ENCODE measurements at places on chromosomes 3 and 15.

- no peak for DNase-seq
Observed at GRCh38 chr15:88912500-88912921, 668 bp downstream of the MFGE8 start.

- no peak for DNase-seq
Observed at GRCh38 chr3:177465257-177465642, 268.0 kb upstream of the TBL1XR1 start.

GRCh38 chr15:60914360-60914759, 314.7 kb downstream of the RORA start:
- DNase-seq, result no peak

GRCh38 chr3:71421820-71422566, 161.5 kb downstream of the FOXP1 start:
- DNase-seq, result peak; percentile 68

DNA sequence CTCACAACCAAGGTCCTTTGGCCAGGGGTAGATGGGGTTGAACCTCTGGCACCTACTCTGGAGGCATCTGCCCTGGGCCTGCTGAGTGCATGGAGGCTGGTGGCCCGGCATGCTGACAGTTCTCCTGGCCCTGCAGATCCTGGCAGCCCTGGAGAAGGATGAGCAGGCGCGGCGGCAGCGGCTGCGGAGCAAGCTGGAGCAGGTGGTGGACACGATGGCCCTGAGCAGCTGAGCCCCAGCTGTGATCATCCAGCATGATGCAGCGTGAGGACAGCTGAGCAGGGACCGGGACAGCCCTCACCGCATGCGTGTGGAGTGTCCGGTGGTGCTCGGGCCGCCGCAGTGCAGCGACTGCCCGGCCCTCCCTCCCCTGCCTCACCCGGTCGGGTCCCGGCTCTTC, 50.9 kb downstream of the PLXNA1 start:
- no peak for DNase-seq

DNA sequence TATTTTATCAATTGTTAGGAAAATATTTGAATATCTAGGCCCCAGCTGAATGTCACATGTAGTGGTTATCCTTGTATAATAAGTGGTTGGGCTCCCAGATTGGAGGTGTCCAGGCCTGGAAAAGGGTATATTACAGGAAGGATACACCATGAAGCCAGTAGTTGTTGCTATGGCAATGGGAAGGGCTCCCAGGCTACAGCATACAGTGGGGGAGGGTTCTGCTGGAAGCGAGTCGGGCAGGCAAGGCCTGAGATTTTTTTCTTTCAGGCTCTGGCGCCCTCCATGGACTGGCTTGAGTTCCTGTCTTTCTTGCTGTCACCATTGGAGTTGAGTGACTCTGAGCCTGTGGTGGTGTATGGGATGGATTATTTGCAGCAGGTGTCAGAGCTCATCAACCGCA, 8.9 kb downstream of the ECE2 start:
- peak; percentile 41 for DNase-seq

DNA sequence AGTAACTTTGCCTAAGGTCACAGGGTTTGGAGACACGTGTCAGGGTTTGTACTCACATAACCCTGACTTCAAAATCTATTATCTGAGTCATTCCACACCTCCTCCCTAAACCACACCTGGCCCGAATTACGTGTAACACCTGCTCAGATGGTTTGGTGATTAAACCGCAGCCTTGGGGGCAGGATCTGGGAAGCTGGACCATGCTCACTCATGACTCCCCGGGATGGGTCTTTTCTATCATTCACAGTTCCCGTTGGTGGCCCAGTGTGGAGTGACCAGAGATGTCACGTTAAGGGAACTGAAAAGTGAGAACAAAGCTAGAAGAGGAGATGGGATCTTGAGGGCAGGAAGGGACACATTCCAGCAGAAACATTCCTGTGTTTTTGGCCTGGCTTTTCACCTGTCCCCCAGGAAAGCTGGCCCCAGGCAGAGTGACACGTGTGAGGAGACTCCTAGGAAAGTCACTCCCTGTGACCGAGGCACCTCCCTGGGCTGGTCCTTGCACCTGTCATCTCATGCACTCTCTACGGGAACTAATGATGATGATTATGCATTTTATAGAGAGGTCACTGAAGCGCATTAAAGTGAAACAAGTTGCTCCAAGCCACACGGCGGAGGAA, 75.4 kb upstream of the POMGNT2 start:
- DNase-seq, result peak; percentile 28

DNA sequence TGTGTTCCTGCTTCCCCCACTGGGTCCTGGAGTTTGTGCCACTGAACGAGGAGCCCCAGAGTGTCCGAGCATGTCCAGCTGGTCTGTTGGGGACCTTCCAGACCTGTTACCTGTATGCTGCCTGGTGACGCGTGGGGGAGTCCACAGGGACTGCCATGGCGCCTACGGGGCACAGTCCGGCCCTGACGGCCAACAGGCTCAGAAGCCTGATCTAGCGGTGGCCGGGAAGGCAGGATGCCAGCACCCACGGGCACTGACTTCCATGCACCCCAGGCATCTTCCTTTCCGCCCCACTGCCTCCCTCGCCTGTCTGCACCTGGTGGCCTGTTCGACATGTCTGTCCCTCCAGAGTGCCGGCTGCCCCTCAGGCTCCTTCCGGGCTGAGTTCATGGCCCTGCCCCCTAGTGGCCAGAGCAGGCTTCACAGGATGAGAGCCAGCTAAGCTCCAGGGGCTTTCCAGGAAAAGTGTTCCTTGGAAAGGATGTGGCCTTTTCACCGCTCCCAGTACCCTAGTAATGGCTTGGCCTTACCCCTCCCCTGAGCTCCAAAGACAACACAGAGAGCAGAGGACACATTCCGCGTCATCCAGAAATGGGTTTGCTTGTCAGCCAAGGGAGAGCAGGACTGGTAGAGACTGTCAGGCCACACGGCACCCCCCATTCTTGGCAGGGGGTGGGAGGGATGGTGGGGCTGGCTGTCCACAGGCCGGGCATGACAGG, 35.7 kb downstream of the NGRN start:
- peak; percentile 71 for DNase-seq

GRCh38 chr3:128996726-128997125, 2.9 kb upstream of the CFAP92 start:
- DNase-seq, result no peak

DNA sequence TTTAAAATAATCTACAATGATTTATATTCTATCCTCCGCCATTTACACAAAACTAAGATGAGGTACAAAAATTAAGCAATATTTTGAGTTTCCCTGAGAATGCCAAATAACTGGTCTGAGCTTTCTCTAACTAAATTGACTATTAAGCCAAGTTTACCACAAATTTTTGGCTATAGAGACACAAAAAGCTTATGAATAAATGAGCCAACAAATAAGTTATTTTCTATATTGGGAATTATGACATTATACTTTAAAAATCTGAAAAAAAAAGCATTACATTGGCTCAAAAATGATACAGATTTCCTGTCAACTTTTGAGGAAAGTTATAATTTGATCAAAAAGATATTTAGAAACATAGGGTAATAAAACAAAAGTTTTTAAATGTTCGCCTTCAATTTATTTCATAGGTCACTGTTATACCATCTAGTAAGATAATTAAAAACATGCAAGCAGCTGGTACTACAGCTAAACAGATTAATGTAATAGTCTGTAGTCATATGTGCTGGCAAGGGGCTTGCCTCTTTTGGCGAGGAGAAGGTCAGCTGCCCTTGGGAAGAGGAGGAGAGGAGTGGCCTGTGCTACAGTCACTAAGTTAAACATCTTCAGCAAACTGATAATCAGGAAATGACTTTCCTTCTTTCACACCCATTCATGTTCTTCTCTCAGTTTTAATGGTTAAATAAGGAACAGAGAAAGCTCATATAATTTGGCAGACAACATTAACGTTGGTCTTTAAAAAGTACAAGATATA, 318.5 kb downstream of the TBC1D5 start:
- DNase-seq, result no peak

- no peak for DNase-seq
Observed at GRCh38 chr3:194691481-194692283, 6.0 kb downstream of the FAM43A start.

- DNase-seq, result no peak
Observed at GRCh38 chr3:127152684-127153505, 40.0 kb upstream of the PRR23E start.

- no peak for DNase-seq
Observed at GRCh38 chr3:177195242-177195991, 1.9 kb downstream of the TBL1XR1 start.

DNA sequence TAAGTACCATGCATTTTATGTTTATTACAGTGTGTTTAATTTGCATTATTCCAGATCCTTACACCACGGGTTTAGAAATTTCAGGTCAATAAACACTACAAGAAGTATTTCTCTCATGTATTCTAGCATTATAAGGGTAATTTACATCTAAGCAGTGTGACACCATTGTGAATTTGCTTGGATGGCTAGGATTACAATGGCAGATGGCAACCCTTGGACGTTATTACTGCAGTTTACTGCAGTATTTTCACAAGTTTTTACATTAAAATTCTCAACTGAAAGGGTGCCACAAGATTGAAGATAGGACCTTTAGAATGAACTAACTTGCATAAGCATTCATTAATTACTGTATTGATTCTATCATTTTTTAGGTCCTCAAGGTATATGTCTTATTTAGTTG, 538.8 kb downstream of the NLGN1 start:
- DNase-seq, result no peak

DNA sequence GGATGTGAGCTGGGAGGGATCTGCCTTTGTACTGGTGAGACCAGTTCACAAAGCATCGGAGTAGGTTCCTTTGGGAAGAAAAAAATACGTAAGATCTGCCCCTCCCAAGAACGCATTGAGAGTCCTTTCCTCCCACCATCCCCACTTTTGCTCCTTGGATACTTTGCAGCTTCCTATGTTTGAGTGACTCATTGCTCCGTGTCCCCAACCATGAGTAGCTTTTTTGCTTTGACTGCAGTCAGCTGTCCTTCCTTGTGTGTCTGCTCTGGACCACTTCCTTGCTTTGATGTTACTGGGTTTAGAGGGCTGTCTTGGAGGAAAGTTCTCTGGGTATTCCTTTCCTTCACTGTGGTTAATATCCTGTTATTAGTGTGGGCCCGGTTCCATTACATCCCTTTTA, 43.2 kb upstream of the PTPN23 start:
- no peak for DNase-seq

DNA sequence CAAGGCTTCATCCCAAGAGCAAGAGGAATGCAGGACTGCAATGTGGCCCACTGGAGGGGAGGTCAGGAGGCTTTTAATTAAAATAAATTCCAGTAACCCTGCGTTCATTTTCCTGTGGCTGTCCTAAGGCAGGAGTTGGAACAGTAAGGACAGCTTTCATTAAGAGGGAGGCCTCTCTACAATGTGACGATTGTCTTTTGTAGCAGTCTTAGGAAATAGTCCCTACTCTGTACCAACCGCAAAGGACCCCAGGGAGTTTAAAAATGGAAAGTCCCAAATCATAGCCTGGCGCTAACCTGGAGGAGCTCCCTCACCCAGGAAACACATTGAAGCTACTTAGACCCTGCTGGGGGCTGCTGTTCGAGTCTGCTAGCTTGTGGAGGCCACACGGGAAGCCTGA, 62.8 kb downstream of the SYNM start:
- DNase-seq, result no peak

DNA sequence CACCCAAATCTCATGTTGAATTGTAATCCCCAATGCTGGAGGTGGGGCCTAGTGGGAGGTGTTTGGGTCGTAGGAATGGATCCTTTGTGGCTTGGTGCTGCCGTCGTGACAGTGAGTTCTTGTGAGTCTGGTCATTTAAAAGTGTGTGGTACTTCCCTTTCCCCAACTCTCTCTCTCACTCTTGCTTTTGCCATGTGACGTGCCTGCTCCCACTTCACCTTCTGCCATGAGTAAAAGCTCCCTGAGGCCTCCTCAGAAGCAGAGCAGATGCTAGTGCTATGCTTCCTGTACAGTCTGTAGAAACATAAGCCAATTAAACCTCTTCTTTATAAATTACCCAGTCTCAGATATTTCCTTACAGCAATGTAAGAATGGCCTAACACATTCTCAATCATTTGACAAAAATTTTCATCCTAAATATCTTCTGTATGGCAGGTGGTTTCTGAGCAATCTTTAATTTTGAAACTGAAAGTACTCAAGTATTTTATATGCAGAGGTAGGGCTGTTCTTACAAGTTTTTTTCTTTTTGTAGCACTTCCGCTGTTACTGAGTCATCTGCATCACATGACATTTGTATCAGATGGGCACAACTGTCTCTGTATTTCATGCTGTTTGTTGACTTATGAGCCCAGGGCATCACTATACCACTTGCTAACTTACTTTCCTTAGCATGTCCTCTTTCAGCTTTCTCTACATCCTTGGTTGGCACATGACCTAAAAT, 8.8 kb downstream of the RPL39L start:
- peak; percentile 44 for DNase-seq

GRCh38 chr3:106685745-106686144, 691.5 kb upstream of the CCDC54 start:
- no peak for DNase-seq

DNA sequence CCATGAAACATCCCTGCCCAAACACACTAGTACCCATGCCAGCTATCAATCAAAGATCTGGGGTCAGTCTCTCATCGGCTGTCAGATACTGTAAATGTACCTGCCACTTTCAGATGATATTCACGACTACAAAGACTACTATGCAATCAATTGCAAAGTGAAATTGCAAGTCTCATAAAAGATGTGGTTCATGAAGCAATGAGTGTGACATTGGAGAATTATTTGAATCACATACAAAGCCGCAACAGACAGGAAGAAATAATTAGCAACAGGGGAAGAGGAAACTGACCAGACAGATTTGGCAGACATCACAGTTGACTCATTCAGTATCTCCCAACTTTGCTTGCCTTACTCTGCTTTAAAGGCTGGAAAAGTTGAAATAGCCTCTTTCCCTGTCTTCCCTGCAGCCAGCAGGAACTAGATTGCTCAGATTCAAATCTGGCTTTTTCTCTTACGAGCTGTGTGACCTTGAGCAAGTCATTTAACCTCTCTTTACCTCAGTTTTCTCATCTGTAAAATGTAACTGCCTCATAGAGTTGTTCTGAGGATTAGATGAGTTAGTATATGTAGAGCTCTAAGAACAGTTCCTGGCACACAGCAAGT, 95.7 kb upstream of the C3orf80 start:
- no peak for DNase-seq

GRCh38 chr3:148158210-148158609, 539.5 kb upstream of the AGTR1 start:
- no peak for DNase-seq

- no peak for DNase-seq
Observed at GRCh38 chr3:56989169-56989976, 71.1 kb upstream of the SPATA12 start.

- DNase-seq, result no peak
Observed at GRCh38 chr3:171842864-171843518, at the start of gene TMEM212. TMEM212 (plus strand) TSS chr3:171843349; CDS start chr3:171843384, 35 bp downstream.
